ENCODE measurements at places on chromosomes 5 and 9.

DNA sequence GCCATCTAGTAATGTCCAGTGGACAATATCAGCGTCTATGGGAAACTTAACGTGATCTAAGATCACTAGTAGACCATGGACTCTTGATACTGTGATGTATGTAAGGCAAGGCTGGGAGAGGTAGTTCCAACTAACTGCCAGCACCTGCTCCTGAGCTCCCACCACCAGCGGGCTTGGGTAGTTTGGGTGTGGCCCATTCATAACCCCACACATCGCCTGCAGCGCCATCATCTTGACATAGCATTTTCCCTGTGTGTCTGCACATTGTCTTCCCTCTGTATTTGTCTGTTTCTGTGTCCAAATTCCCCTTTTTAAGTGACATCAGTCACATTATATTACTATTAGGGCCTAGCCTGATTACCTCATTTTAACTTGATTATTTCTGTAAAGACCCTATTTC, 28.1 kb upstream of the GSN start:
- DNase-seq: no peak

GRCh38 chr5:71778678-71779276, 59.7 kb downstream of the CARTPT start:
- DNase-seq: peak; percentile 9

GRCh38 chr5:133742431-133742988, 130.2 kb upstream of the FSTL4 start:
- DNase-seq: no peak

- no peak for DNase-seq
Observed at GRCh38 chr9:134174073-134174449, 9.7 kb upstream of the RNU6ATAC start.

DNA sequence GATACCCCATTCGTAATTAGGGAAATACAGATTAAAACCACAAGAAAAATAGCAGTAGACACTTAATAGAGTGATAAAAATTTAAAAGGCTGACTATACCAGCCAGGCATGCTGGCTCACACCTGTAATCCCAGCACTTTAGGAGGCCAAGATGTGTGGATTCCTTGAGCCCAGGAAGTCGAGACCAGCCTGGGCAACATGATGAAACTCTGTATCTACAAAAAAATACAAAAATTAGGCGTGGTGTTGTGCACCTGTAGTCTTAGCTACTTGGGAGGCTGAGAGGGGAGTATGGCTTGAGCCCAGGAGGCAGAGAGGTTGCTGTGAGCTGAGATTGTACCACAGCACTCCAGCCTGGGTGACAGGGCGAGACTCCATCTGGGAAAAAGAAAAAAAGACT, 72.0 kb downstream of the FCHO2 start:
- DNase-seq: no peak

DNA sequence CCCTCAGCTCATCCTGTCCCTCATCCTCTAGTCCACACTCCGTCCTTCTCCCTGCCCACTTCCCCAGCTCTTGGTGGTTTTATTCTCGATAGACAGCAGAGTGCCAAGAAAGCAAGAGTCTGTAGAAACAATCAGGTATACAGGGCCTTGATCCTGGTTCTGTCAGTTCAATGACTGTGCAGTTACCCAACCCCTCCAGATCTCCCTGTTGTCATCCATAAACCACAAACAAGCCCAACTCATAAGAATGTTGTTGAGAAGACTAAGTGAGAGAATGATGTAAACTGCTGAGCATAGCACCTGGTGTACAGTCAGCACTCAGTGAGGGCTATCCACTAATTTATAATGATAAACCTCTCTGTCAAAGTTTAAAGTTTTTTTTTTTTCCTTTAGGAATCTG, 31.3 kb downstream of the ISL1 start:
- DNase-seq: no peak
